A549 treated with ZK216348 at 1 μM for 4 hours (cell line): ENCODE measurements at places on chromosomes 12 and 14. TPM values are rescaled to one million over a fixed set of nuclear protein-coding genes. Genes with fewer than 3 reads are reported as not detected.

Gene KRT2
- not detected in 5 replicates for total RNA-seq

Gene ATL1
- 4.6 to 5.9 TPM (median 5.5 TPM) in 5 replicates for total RNA-seq

Gene SLC35E3
- total RNA-seq, result 12.7 to 17.5 TPM (median 13.9 TPM) in 5 replicates

Gene DHH
- not detected in 5 replicates for total RNA-seq

Gene CIDEB
- 0.12 to 0.21 TPM (median 0.18 TPM) in 4 of 5 replicates, not detected in the other for total RNA-seq

Gene MYO1H
- total RNA-seq, result not detected in 5 replicates

Gene IL22
- total RNA-seq, result not detected in 5 replicates

Gene TEX52
- not detected in 5 replicates for total RNA-seq

Gene NANOG
- total RNA-seq, result not detected in 5 replicates

Gene CPSF2
- 31.4 to 41.6 TPM (median 39.7 TPM) in 5 replicates for total RNA-seq

Gene BEGAIN
- total RNA-seq, result 4.0 to 10.0 TPM (median 7.2 TPM) in 5 replicates

Gene ACSM4
- not detected in 5 replicates for total RNA-seq

Gene GLIPR1L2
- 0.12 to 0.22 TPM (median 0.12 TPM) in 3 of 5 replicates, not detected in the others for total RNA-seq
